ENCODE measurements at places on chromosomes 1 and 21.
A peak's percentile ranks its signal among the peaks of the same experiment; 100 is the strongest.

DNA sequence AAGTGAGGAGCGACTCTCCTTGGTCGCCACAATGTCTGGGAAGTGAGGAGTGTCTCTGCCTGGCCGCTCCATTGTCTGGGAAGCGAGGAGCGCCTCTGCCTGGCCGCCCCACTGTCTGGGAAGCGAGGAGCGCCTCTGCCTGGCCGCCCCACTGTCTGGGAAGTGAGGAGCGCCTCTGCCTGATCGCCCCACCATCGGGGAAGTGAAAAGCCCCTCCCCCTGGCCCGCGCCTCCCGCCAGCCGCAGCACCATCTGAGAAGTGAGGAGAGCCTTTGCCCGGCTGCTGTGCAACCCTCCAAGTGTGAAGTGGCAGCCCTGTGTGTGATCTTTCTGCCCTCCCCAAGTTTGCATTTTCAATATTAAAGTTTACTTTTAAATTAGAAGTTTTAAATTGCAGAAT, 95.0 kb upstream of the PPP2R5A start:
- DNase-seq = no peak

DNA sequence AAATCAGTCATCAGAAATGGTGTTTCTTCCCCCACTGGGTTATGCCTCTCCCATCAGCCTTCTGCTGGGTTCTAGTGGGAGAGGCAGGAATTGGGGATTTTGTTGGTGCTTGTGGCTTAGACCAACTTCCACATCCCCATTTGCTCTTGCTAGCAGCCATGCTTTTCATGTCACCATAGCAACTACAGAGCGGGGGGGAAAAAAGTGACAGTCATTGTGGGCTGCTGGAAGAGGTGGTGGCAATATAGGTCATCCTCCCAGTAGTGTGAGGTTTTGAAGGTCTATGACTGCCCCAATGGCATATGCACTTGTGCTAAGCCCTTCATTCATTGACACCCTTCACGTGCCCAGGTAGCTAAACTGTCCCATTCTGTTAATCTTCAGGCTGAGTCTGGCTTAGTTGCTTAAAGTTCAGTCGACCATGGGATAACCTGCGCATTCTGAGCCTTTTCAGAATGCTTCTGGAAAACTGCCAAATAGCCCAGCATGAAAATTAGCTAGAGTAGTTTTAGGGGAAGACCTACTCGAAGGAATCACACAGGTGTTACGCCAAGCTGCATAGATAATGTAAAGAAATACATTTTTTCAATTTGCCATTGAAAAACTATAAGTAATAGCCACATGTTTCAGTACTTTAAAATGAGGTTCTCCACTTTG, 53.7 kb upstream of the ZNF326 start:
- DNase-seq = peak; percentile 54

- no peak for DNase-seq
Observed at GRCh38 chr1:208462761-208463160, 218.6 kb upstream of the PLXNA2 start.

- DNase-seq = peak; percentile 69
Observed at GRCh38 chr1:118223426-118223825, 38.4 kb upstream of the SPAG17 start.

All from kidney (tissue), 22 donors.